ENCODE measurements at places on chromosomes 1 and 21. TPM values are rescaled to one million over a fixed set of nuclear protein-coding genes. Genes with fewer than 3 reads are reported as not detected.
A peak's percentile ranks its signal among the peaks of the same experiment; 100 is the strongest.

- no peak for DNase-seq
Observed at GRCh38 chr1:40740039-40740996, 43.3 kb upstream of the KCNQ4 start.

DNA sequence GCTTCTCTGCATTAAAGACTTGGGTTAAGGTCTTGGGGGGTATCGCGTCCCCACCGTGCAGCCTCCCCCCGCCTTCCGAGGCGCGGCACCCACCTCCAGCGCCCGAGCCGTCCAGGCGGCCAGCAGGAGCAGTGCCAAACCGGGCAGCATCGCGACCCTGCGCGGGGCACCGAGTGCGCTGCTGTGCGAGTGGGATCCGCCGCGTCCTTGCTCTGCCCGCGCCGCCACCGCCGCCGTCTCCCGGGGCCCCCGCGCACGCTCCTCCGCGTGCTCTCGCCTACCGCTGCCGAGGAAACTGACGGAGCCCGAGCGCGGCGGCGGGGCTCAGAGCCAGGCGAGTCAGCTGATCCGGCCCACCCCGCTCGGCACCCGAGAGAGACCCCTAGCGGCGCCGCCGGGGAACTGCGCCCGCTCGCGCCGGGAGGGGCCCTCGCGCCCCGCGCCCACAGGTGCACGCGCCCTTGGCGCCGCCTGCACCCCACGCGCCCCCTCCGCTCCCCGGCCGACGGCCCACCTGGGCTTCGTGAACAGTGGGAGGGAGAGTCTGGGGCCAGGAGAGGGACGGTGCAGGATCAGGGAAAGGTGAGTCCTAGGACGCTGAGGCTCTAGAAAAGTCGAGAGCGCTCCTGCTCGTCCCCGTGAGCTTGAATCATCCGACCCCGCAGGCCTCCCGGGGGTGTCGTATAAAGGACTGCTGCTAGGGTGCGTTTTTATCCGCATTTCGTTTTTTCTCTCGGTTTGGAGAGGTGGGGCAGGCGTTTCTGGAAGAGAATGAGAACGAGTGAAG lies at the start of gene APP:
TSS of gene APP (minus strand) at position 300 of the 787 bp plus-strand sequence. CDS start at position 150, 150 bp downstream.
- DNase-seq, result peak; percentile 91

GRCh38 chr1:111285879-111286278 lies 4.8 kb upstream of the CHIA start:
- DNase-seq, result no peak

DNA sequence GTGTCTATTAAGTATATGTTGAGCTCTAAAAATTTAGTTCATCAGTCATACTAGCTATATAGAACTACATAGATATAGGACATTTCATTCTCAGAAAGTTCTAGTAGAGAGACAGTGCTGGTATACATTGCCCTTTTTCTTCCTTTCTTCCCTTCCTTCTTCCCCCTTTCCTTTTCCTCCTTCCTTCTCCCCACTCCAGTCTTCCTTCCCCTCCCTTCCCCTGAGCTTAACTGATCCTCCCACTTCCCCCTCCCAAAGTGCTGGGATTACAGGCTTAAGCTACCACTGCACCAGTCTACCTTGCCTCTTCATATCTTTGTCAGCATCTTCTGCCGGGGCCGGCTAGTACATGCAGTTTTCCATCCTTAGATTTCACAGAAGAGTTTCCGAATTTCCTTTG lies 12.1 kb downstream of the THRAP3 start:
- DNase-seq, result no peak

DNA sequence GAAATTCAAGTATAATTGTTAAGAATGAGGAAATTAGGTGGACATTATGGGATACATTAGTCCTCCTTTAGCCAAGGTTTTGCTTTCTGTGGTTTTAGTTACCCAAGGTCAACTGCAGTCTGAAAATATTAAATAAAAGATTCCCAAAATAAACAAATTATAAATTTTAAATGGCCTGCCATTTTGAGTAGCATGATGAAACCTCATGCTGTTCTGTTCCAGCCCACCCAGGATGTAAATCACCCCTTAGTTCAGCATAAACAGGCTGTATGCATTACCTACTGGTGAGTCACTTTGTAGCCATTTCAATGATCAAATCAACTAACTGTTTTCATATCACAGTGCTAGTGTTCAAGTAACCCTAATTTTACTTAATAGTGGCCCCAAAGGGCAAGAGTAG lies 132.5 kb upstream of the LYPLAL1 start:
- no peak for DNase-seq

DNA sequence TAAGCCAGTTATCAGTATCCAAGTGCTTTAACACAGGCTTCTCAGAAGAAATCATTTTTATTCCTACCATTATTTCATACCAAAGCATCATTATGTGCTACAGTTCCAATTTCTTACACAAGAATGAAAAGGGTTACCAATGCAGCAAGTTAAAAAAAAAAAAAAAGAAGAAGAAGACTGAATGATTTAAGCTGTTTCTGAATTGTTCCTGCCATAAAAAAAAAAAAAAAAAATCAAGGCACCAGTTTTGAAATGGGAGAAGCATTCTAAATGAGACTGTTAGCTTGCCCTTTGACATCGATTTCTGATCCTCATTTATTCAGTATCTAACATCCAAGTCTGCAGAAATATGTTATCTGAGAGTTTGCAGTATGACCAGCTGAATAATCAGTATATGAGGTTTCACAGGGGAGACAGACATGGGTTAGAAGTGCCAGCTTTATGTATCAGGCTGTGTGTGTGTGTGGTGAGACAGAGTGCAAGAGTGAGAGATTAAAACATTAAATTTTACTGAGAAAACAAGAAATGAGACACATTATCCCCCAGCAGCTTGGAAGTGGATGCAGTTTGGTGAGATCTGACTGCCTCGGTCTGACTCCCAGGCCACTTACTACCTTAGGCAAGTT lies 105.8 kb downstream of the COLGALT2 start:
- no peak for DNase-seq

The RRP15 gene
- 18.0 TPM for total RNA-seq

The TNFSF18 gene
- not detected for total RNA-seq

The ADGRB2 gene
- total RNA-seq, result 1.6 TPM

DNA sequence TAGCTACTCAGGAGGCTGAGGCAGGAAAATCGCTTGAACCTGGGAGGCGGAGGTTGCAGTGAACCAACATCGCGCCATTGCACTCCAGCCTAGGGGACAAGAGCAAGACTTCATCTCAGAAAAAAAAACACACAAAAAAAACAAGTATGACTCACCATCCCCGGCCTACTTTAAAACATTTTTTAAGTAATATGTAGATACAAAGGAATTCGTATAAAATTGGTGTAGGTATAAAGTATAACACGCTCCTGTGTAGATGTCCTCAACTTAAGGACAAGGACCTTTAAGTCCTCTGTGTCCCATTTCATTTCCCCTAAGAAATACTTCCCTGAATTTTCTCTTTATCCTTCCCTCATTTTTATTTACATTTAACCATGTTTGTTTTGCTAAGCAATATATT lies 73.4 kb upstream of the PKN2 start:
- no peak for DNase-seq

DNA sequence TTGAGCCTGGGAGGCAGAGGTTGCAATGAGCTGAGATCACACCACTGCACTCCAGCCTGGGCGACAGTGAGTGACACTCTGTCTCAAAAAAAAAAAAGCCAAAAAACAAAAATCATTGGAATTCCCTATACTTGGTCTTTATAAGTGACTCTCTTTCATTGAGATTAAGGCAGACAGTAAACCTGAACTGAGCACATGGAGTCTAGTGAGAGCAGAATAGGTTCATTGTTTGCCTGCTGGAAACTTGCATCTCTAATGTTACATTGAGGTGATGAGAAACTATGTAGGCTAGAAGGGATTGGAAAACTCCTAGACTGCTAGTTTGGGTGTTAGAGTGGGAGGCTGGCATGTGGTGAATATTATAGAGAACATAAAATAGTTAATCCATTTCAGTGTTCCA lies 25.4 kb downstream of the MAST2 start:
- no peak for DNase-seq

GRCh38 chr1:62341089-62341488 lies 21.9 kb upstream of the KANK4 start:
- DNase-seq, result no peak

The CELA2B gene
- total RNA-seq, result not detected

The PRRC2C gene
- 191 TPM for total RNA-seq

DNA sequence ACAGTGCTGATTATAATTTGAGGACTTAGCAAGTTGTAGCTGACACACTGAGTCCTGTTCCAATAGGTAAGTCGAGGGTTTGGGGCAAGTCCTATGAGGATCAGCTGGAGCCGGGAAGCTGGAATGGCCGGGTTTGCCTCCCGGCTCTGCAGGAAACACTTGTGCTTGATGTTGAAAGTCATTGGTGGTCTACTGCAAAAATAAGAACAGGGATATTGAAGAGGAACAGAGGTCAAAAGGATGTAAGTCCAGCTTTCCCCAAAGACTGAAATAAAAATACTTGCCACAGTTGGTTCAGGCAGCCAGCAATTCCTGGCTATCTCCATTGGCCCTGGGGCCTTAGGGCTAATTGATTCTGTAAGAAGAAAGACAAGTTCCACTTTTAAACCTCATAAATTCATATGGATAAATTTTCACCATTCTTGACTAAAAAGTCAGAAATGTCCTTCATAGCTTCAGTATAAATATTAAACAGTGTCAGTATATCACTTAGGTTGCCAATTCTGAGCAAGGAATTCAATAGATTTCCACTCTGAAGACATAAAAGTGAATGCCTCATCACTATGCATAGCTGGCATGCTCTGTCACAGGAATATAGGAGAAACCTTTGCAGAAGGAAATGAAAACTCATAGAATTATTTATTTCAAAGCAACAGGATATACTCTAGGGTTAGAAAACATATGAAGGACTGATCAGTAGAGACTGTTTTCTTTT lies 165.2 kb downstream of the AK5 start:
- no peak for DNase-seq

- DNase-seq, result no peak
Observed at GRCh38 chr1:202439308-202439707, 90.8 kb downstream of the PPP1R12B start.

- DNase-seq, result no peak
Observed at GRCh38 chr1:86914601-86914997, at the start of gene HS2ST1. HS2ST1 (plus strand) TSS chr1:86914635.

DNA sequence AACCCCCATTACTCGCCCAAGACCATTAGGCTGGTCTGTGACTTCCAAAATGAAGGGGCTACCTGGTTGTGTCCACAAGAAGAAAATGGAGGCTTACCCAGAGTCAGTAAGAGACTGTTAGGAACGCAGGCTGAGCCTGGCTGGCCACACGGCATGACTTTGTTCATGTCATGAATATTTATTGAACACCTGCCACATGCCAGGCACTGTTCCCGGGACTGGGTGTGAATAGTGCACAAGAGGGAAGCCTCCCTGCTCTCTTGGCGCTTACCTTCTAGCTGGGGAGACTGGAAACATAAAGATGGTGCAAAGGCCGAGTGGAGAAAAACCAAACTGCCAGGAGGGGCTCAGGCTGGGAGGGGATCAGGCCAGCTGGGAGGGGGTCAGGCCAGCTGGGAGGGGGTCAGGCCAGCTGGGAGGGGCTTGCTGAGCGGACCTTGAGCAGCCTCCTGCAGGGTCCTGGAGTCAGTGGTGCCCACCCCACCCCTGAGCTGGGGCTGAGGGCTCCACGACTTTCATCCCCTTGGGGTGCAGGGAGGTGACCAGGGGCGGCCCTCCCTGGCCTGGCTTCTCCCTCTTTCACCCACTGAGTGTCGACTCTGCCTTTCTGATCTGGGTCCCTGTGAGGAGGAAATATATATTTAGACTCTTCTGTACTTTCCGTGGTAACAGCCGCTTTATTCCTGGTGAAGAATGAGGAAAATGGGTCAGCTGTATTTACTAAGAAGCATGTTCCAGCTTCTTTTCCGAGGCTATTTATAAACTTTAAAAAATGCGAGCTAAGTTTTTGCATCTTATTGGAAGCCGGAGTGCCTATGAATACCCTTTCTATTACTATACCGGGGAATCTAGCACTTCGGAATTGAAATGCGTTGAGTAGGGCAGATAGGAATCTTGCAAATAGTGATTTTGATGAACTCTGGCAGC lies 139.0 kb downstream of the CAMTA1 start:
- DNase-seq, result no peak

The KIF17 gene
- not detected for total RNA-seq

DNA sequence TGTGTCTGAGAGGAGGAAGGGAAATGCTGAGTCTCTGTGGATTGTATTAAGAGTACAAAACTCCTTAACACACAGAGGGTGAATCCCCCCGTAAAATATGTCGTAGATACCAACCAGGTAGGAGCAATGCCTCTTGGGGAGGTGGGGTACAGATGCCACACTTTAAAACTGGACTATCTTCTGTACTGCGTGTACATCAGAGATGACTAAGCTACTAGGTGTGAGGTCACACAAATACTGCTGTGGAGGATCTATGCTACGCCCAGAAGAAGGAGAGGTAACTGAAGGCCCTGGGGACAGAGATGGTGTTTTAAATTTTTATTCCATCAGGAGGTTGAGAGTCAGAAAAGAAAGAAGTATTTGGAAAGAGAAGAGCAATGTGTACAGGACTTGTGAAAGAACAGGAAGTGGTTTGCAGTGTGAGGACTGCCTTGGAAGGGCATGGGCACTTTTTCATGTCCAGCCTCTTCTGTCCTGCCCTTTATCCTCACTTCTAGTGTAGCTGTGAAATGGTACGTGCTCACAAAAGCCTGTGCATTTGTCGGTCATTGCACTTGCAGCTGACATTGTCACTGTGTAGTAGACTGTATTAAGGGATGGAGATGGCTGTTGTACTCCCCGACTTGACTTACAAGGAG lies 287.8 kb upstream of the CHRM3 start:
- no peak for DNase-seq

GRCh38 chr1:170864238-170864637 lies 71.1 kb upstream of the MROH9 start:
- no peak for DNase-seq

DNA sequence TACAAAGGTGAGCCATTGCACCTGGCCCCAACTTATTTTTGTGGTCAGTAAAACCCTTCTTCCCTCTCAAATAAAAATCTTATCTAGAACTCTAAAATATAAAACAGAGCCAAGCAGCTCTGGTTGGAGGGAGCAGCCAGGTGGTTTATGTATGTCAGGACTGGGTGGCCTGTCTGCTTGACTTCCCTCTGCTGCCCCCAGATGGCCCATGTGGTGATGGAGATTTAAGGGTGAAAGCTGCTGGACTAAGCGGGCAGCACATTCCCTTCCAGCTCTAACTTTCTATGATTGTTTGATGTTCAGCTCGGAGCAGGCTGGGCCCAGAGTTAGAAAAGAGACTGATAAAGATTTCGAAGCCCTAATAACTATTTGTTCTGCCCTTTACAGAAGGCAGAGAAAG lies 11.9 kb upstream of the PAQR6 start:
- no peak for DNase-seq

The UTS2 gene
- not detected for total RNA-seq

DNA sequence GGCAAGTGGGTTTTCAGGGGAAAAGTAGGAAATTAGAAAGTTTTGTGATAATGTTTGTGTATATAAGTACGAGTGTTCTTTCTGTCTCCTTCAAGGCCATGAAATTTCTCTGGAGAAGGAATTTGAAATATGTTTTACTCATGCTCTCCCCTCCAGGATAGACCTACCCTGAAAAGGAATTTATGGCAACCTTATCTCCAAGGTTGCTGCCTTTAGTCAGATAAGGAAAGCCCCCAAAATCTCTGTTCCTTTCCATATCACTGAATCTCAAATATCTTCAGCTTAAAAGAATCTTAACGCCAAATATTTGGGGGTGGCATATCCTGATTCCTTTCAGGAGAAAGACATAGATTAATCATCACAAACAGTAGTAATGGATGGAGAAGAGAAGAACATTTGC lies 499 bp upstream of the C4BPB start:
- DNase-seq, result no peak
